ENCODE measurements at places on chromosomes 11 and 22. TPM values are rescaled to one million over a fixed set of nuclear protein-coding genes. Genes with fewer than 3 reads are reported as not detected.

Gene AQP11
- total RNA-seq, result 2.1 TPM

Gene MPZL3
- 0.43 TPM for total RNA-seq

Gene ABCC8
- total RNA-seq, result 6.1 TPM

Gene OR8G5
- not detected for total RNA-seq

Gene FOXRED2
- total RNA-seq, result 44.8 TPM

Gene PIWIL4
- 0.68 TPM for total RNA-seq

Gene CYTH4
- not detected for total RNA-seq

DNA sequence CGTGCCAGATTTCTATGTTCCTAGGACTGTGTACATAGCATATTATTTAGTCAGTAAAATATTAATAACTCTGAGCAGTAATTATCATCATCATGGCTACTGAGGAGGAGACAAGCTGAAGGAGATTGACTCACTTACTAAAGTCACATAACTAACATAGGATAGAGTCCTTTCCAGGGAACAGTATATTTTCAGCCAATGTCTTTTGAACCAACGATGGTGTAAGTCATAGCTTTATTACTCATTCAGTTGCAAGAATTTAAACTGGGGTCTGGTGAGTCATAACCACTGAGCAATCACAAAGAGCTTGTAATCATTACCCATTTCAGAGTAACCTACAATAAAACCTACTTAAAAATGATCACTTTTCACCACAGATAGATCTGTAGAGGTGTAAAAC lies 1564.8 kb upstream of the TENM4 start:
- H3K27me3 ChIP-seq, result no peaks in the 10 kb centered on the region
- H3K36me3 ChIP-seq, result no peaks in the 10 kb centered on the region
- no peaks in the 10 kb centered on the region for H3K4me1 ChIP-seq
- no peak overlapping the region for H3K27ac ChIP-seq

DNA sequence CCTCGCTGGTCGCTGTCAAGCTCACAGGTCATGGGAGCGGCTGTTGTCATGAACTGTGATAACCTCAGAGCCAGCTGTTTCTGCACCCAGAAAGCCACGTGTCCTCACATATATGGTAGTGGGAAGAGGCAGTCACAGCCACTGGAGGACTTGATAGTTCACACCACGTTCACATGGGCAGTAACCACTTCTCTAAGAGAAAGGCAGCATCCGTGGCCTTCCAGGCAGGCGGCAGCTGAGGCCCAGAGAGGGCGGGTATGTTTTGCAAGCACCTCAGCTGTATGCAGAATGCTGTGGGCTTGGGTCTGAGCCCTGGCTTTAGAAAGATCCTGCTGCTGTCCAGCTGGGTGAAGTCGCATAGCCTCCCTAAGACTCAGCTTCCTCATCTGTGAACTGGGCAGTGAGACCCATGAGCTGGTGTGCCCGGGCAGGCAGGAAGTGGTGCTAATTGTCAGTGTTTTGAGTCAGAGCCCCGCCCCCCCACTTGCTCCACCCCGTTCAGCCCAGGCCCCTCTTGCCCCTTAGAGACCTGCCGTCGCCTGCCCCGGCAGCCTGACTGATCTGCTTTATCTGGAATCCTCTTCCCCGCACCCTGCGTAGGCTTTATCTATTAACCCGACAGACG lies 13.3 kb downstream of the TTC38 start:
- H3K27me3 ChIP-seq, result no peaks in the 10 kb centered on the region
- H3K27ac ChIP-seq, result no peak overlapping the region
- no peak overlapping the region for H3K4me3 ChIP-seq
- H3K4me1 ChIP-seq, result no peaks in the 10 kb centered on the region
- DNase-seq, result no peak
- peaks cover 10% of the 10 kb centered on the region for H3K36me3 ChIP-seq

DNA sequence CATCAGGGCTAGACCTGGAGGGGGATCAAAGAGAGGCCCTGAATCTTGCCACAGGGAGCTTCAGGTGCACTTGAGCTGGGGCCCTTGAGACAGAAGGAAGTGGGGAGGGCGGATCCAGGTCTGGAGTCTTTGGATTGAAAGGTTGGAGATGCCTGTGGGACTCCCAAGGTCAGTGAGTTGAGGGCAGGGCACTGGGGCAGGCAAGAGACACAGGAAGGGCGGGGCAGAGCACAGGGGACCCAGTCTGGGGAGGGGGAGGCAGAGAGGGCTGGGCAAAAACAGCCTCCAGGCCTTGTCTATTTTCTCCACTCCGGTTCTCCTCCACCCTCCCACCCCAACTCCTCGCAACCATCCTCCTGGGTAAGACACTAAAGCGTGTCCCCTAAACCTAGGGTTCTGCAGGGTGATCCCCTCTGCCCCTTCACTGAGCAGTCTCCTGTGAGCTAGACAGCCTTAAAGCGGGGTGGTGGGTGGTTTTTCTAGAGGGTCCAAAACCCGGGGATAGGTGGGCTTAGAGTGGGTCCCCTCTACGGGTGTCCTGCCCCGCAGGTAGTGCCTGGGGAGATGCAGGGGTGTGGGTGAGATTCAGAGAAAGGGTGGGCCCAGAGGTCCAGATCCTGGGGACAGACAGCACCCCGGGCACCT lies 38.6 kb upstream of the CELSR1 start:
- DNase-seq, result no peak
- H3K4me3 ChIP-seq, result peak overlapping the region; percentile 79
- H3K27ac ChIP-seq, result peak overlapping the region; percentile 35
- H3K27me3 ChIP-seq, result peaks cover 19% of the 10 kb centered on the region
- peaks cover 23% of the 10 kb centered on the region for H3K4me1 ChIP-seq

DNA sequence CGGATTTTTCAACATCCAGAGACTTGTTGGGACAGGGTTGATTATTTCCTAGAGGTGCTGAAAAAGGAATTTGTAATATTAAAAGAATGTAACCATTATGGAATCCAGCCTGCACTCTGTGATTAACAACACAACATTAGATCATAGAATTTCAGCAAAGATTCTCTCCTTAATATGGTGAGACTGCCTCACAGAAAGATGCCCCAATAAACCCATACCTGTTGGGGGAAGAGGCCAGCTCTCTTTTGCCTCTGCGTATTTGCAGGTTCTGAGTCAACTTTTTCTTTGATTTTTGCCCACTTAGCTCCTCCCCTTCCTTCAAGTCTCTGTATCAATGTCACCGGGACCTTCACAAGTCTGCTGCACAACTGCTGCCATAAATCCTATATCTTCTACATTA lies 12.4 kb upstream of the MTMR3 start:
- H3K27me3 ChIP-seq, result peaks cover 18% of the 10 kb centered on the region
- no peak overlapping the region for H3K27ac ChIP-seq
- H3K4me1 ChIP-seq, result peaks cover 13% of the 10 kb centered on the region
- DNase-seq, result no peak
- no peaks in the 10 kb centered on the region for H3K36me3 ChIP-seq

DNA sequence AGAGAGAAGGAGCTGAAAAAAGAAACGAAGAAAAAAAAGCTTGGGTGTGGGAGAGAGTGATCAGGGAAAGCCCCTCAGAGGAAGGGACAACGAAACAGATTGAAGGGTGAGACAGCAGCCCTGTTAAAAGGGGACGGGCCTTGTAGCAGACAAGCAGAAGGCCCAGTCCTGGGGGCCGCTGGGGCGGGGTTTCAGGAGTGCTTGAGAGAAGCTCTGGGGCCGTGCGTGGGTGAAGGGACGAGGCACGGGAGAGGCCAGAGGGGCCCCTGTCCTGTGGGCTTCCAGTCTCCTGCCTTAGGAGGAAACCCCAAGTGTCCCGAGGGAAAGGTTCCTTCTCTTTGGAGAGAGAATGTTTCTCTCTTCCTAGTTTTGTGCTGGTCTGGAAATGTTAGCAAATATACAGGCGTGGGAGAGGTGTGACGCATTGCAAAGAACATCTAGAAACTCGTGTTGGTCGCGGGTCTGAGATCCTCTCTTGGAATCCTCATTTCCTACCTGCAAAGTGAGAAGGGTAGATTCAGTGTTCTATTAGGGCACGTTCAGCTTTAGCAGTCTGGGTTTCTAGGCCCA lies 28.6 kb downstream of the ADAMTS15 start:
- H3K4me3 ChIP-seq, result no peak overlapping the region
- H3K4me1 ChIP-seq, result peaks cover 6% of the 10 kb centered on the region
- no peak for DNase-seq
- H3K27me3 ChIP-seq, result no peaks in the 10 kb centered on the region
- peaks cover 3% of the 10 kb centered on the region for H3K36me3 ChIP-seq

DNA sequence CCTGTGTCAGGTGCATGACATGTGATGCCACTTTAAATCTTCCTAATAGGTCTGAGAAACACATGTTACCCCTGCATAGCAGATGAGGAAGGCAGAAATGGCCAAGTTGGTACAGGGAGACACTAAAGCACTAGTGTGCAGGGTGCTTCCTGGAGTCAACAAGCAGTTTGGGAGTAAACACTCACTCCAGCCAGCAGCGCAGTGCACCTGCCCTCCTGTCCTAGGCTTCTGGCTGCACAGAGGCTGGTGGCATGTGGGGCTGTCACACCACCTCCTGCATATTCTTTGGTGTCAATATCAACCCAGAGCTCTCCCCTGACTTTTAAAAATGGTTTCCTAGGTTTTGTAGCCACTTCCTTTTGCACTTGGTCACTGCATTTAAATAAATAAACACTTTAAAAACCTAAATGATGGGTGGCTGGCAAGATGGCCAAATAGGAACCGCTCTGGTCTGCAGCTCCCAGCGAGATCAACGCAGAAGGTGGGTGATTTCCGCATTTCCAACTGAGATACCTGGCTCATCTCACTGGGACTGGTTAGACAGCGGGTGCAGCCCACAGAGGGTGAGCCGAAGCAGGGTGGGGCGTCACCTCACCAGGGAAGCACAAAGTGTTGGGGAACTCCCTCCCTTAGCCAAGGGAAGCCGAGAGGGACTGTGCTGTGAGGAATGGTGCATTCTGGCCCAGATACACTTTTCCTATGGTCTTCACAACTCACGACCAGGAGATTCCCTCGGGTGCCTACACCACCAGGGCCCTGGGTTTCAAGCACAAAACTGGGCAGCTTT lies 33.5 kb downstream of the GAB4 start:
- no peak for DNase-seq
- peaks cover 38% of the 10 kb centered on the region for H3K27me3 ChIP-seq
- H3K4me3 ChIP-seq, result no peak overlapping the region
- H3K27ac ChIP-seq, result no peak overlapping the region
- peaks cover 8% of the 10 kb centered on the region for H3K4me1 ChIP-seq

DNA sequence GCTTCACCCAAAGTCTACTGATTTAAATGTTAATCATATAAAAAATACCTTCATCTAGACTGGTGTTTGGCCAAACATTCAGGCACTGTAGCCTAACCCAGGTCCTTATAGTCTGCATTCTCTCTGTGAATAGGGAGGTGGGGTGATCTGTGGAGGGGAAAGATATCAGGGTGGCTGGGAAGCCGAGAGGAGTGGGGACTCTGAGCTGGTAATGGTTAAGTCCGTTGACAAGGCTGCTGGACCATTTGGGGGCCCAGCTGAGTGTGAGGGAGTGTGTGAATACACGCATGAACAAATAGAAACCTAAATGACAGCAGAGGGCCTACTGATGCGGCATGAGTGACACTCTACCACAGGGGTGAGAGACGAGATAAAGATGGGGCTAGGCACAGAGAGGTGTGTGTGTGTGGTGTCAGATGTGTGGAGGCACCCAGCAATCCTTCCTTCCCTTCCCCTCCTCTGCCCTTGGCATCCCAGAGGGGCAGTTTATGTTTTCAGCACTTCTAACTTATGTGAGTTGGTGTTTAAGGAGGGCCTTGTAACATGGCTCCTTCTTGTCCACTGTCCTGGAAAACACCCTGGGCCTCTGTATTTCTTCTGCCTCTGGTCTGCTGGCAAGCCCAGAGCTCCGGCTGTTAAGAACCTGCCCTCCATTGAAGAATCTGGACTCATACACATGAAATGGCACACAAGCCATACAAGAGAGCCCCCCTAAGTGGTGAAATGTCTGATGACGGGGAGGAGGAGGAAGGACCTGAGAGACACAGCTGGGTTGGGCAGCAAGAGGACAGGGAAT lies 249.1 kb upstream of the TBCEL start:
- H3K4me1 ChIP-seq, result peaks cover 42% of the 10 kb centered on the region
- DNase-seq, result no peak
- H3K4me3 ChIP-seq, result no peak overlapping the region
- peaks cover 2% of the 10 kb centered on the region for H3K36me3 ChIP-seq
- no peaks in the 10 kb centered on the region for H3K27me3 ChIP-seq
- no peak overlapping the region for H3K27ac ChIP-seq

DNA sequence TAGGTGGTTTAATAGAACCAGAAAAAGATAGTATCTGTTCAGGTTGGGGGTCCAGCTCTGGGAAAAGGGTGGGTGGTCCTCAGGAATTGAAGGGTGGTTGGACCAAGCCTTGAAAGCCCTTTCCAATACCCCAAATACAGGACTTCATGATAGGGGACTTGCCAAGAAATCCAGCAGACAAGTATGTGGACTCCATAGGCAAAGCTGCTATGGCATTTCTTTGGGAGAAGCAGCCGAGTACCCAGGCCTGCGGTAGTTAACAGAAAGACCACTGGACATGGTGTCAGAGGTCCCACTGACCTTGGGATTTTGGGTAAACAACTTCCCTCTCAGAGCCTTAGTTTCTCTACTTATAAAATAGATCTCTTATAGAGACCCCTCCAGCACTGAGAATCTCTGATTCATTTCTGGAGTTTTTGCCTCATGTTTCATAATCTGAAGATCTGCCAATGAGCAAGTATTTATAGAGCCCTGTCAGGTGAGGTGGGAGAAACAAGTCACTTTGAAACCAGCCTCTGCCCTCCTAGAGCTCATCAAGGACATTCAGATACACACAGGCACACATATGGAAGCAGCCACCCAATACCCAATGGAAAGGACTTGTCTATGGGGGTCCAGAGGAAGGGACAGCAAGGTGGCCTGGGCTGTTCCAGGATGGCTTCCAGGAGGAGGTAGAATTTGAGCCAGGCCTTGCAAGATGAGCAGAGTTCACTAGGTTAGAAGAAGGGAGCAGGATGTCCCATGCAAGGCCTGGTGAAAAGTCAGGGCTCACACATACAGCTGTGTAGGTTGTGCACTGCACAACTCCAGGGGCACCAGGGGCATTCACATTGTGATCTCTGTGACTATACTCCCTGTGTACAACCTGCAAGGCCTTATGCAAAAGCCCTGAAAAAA lies 31.0 kb upstream of the ACCSL start:
- no peak overlapping the region for H3K4me3 ChIP-seq
- no peak overlapping the region for H3K27ac ChIP-seq
- no peak for DNase-seq
- H3K27me3 ChIP-seq, result peaks cover 27% of the 10 kb centered on the region
- peaks cover 3% of the 10 kb centered on the region for H3K36me3 ChIP-seq
- no peaks in the 10 kb centered on the region for H3K4me1 ChIP-seq

DNA sequence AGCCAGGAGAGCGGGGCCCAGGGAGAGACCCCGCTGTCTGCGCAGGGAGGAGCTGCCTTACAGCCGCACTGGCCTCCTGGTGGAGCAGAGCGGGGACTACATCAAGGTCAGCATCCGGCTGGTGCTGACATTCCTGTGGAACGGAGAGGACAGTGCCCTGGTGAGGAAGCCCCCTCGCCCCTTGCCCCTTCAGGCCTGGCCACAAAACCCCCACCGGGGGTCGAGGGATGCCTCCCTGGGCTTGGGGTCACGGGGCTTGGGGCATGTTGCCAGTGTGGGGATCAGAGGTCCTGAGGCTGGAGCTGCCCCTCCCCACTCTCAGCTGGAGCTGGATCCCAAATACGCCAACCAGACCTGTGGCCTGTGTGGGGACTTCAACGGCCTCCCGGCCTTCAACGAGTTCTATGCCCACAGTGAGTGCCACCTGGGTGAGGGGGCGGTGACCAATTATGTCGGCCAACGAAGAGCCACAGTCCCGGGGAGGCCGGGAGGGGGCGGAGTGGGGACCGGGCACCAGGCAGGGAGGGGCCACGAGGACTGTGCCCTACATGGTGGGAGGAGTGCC lies 4.2 kb downstream of the MUC5B start:
- H3K36me3 ChIP-seq, result no peaks in the 10 kb centered on the region
- no peak for DNase-seq
- H3K4me3 ChIP-seq, result no peak overlapping the region
